ENCODE measurements at places on chromosomes 4 and X.

GRCh38 chr4:100461807-100462605, 55.8 kb downstream of the EMCN start:
- peak; percentile 41 for DNase-seq

- no peak for DNase-seq
Observed at GRCh38 chr4:99828477-99828876, 11.8 kb downstream of the DAPP1 start.

GRCh38 chrX:108732630-108733321, 3.6 kb downstream of the IRS4 start:
- DNase-seq = no peak

GRCh38 chr4:2281575-2282343, 19.9 kb upstream of the MXD4 start:
- no peak for DNase-seq

GRCh38 chr4:121898150-121898549, 27.9 kb upstream of the BBS7 start:
- no peak for DNase-seq

DNA sequence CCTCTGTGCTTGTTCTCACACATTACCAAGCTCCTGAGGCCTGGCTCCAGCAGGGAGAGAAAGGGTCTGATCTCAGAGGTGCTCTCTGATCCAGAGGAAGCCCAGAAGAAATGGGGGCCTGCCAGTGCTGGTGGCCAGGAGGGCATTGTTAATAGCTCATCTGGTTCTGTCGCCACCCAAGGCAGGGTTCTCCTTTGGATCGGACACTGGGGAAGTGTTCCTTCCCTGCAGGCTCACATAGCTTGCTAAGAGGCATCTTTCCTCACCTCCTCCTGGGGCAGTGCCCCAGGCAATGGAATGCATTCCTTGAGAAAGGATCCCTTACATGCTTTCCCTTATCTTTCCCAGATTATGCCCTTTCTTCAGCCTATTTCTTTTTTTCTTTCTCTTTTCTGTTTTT, 53.8 kb downstream of the RBM47 start:
- DNase-seq = no peak

GRCh38 chrX:41607264-41607832, 81.4 kb upstream of the GPR34 start:
- DNase-seq = no peak

GRCh38 chr4:113356453-113356852, 307.0 kb downstream of the ANK2 start:
- no peak for DNase-seq

DNA sequence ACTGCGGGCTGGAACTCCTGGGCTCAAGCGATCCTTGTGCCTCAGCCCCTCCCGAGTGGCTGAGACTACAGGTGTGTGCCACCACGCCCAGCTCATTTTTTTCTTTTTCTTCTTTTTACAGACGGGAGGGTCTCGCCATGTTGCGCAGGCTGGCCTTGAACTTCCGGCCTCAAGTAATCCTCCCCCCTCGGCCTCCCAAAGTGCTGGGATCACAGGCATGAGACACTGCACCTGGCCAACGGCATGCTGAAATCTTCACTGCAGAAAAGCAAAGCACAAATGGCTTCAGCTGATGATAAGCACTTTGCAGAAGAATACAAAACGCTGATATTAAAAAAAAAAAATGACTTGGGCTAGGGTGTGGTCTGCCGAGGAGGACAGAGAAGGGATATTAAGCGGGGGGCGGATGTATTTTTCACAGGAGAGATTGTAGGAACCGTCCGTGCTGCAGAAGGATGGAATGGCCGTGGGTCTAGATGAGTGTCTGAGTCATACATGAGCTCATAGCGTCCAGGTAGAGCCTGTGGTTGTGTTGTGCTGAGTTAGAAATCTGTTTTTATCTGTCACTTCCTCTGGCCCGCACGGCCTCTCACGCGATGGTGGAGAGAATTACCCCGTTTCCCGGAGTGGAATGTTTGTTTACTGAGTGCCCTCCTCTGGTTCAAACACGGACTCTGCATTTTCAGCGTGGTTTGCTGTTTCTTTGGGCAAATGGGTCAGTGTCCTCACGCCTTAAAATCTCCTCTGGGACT, 8.5 kb upstream of the AKAP17A start:
- DNase-seq = peak; percentile 45

DNA sequence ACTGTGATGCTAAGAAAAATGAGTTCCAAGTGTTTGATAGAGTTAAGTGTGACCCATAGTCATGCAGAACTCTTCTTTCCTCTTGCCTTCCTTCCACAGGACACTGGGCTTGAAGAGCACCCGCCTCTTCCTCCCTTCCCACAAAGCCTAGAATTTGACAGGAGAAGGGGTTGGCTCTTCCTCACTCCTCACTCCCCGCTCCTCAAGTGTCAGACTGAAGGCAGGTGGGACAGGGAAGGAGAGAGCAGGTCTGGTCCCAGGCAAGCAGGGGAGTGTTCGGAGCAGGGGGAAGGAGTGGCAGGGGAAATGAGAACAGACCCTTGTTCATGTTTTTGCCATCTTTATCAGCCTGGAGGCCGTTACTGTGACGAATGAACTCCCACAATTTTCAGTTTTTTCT, 10.7 kb downstream of the MAGED2 start:
- DNase-seq = no peak

GRCh38 chr4:20356565-20356964, 104.9 kb downstream of the SLIT2 start:
- DNase-seq = no peak

DNA sequence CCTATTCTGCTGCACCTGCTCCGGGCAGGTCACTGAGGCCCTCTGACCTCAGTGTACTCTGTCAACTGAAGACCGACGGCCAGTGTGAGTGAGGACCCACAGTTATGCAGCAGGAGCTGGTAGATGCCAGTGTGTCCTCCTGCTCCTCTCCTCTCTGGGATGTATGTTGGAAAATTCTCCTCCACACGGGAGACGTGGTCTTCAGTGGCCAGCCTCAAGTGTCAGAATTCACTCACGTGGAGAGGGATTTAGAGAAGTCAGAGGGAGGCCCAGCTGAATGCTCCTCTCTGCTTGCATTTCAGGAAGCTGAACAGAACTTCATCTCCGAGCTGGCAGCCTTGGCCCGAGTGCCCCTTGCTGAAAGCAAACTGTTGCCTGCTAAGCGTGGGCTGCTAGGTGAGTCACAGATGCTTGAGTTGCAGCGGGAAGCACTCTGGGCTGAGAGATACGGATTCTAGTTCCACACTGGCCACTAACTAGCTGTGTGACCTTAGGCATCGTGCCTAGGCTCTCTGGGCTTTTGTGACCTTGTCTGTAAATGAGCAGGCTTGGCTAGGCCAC, 83.6 kb downstream of the CRMP1 start:
- DNase-seq = no peak

- no peak for DNase-seq
Observed at GRCh38 chr4:57985161-57985560, 875.0 kb upstream of the IGFBP7 start.

DNA sequence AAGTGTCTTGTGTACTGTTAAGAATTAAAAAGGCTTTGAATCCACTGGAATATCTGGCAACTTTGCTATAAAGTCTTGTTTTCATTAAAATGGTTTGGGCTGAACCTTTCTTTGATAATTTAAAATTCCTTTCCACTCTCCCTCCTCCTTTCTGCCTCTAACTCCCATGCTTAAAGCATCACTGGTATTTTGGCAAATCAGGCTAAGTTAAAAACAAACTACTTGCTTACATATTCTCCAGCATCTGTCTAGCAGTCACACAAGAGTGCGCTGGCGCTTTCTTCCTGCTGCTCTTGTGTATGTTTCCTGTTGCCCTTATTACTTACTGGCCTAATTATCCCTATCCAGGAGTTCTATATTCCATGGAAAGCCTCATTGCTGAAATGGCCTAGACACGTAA, 136.6 kb downstream of the VEGFC start:
- DNase-seq = no peak

GRCh38 chrX:15151267-15152186, 118.4 kb downstream of the ASB9 start:
- peak; percentile 6 for DNase-seq

GRCh38 chr4:123110685-123111084, 188.3 kb upstream of the NUDT6 start:
- no peak for DNase-seq

- DNase-seq = no peak
Observed at GRCh38 chr4:182752158-182752910, 164.9 kb downstream of the DCTD start.

- peak; percentile 34 for DNase-seq
Observed at GRCh38 chr4:73599182-73599581, 21.1 kb downstream of the RASSF6 start.

- no peak for DNase-seq
Observed at GRCh38 chr4:84126061-84126787, 372.9 kb downstream of the NKX6-1 start.

DNA sequence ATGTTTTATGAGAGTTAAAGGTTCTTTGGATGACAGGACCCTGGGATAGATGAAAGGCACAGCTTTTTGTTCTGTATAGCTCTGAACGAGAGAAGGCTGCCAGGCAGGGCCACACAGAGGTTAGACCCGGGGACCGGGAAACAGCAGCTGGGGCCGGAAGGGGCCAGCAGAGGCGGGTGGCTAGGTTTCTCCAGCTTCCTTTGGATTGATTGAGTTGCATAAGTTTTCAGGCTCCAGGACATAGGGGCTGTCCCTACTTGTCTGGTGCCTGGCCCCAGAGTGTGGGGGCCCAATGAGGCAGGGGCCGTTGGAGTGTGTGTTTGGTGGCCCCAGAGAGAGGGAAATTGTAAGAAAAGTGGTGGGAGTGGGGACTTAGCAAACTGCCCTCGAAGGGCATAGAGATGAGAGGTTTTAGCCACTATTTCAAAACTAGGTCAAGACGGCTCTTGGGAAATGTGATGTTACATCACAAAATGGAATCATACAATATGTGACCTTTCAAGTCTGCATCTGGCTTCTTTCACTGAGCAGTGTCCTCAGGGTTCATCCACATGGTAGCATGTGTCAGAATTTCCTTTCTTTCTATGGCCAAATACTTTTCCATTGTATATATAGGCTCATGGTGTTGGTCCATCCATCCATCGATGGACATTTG, 3.7 kb downstream of the ZFP92 start:
- no peak for DNase-seq

GRCh38 chr4:55395218-55395528, 584 bp upstream of the TMEM165 start:
- DNase-seq = no peak

- no peak for DNase-seq
Observed at GRCh38 chrX:13518126-13518525, 51.3 kb upstream of the EGFL6 start.

DNA sequence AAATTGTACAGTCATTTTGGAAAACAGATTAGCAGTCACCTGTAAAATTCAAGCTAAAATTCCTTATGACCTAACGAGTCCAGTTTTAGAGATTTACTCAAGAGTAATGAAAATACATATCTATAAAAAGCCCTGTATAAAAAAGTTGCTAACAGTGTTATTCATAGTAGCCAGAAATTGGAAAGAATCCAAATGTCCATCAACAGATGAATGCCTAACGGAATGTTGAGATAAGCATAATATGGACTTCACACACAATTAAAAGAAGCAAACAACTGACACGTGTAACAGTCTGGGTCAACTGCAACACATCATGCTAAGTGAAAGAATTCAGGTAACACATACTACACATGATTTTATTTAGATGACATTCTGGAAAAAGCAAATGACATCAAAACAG, 584.8 kb upstream of the AGA start:
- DNase-seq = no peak

DNA sequence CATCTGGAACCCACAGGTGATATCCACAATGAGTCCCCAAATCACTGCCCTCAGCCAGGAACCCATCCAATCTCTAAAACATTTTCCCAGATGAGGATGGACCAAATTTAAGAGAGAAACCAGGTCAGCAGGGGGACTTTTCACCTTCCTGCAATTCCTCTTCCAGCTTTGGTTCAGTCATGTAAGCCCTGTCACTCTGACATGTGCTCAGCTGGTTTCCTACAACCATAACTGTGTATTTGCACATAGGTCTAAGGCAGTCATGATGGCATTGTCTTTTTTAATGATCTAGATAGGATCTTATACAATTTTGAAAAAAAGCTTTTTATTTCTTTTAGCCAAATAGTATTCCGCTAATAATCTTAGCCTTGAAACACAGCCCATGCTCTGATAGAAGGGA, 6.5 kb downstream of the CXXC4 start:
- no peak for DNase-seq

- no peak for DNase-seq
Observed at GRCh38 chr4:69828828-69829227, 31.1 kb downstream of the SULT1E1 start.

- no peak for DNase-seq
Observed at GRCh38 chrX:37553476-37553875, 18.0 kb upstream of the LANCL3 start.

DNA sequence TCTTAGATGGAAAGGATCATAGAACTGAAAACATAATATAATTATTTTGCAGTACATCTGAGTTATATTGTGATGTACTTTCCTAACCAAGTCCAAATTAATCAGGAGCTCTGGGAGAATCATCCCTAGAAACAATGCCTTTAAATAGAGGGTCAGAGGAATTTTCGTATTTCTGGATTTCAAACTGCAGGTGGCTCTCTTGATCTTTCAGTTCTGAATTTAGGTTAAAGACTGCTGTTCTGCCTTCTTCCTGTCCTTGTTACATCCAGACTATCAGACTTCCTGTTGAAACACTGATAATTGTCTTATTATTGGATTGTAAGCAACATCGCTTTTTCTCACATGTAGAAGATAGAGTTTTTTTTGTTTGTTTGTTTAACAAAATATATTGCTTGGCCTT, 142.7 kb downstream of the RPA4 start:
- no peak for DNase-seq

GRCh38 chr4:23881674-23882337, 8.0 kb downstream of the PPARGC1A start:
- DNase-seq = no peak

GRCh38 chr4:183773790-183774189, 114.7 kb downstream of the TRAPPC11 start:
- DNase-seq = no peak

DNA sequence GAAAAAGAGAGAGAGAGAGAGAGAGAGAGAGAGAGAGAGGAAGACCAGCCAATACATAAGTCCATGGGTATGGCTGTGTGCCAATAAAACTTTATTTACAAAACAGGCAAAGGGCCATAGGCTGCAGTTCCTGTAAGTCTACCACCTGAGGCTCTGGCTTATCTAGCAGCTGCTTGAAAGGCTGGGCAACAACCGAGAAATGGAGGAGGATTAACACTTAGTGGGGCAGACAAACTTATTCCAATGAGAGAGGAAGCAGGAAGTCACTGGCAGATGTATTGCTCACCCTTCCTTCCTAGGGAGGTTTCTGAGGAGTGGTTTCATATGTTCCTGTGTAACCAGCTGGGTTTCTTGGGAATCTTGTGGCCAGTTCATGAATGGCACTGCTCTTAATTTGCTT, 4.7 kb upstream of the GPR143 start:
- DNase-seq = no peak

- no peak for DNase-seq
Observed at GRCh38 chrX:85897362-85898126, 149.8 kb downstream of the CHM start.

GRCh38 chrX:116298956-116299355, 128.4 kb downstream of the AGTR2 start:
- DNase-seq = no peak

GRCh38 chr4:3766036-3766784, at the start of gene ADRA2C:
TSS of gene ADRA2C (plus strand) at chr4:3766385. CDS start at chr4:3766607, 222 bp downstream.
- no peak for DNase-seq
